GM12864 (cell line): ENCODE measurements at places on chromosomes 5 and 9.

GRCh38 chr9:128022886-128023285 lies 42.1 kb upstream of the EEIG1 start:
- no peak for DNase-seq

DNA sequence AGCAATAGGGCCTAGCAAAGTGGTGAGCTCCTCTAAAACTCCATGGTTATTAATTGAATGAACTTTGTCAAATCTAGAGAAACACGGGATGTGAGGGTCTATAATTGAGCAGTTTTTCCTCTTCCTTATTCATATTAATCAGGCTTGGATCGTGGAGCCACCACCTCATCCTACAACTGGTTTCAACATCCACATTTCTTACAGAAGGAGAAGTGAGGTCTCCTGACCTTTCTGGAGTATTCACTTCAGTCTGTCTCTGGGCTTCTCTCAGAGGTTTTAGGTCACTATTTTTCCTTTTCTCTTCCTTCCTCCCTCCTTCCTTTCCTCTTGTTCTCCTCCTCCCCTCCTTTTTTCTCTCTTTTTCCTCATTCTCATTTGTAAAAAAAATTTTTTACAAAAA lies 177.3 kb upstream of the ACTBL2 start:
- DNase-seq = no peak

DNA sequence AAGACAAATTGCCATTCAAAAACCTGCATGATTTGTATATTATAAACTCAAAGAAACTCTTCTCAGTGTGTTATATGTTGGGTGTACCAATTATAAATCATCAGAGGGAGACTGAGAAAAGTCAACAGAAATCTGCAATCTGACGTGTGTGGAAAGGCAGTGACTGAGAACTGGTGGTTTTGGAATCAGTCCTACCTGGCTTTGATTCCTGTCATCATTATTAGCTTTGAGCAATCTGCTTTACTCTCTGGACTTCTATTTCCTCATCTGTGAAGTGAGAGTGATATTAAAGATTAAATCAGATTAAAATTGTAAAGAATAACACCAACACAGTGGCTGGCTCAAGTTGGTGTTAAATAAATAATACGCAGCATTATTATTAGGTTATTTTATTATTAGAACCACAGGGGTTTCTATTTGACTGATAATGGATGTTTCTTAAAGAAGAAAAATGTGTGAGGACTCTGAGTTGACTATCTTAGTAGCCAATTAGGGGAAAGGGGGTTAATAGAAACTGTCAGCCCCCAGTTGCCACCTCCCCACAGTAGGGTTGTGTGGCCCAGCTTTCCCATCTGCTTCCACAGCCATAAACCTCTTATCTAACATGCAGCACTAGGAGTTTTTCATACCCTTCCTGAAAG lies 59.6 kb downstream of the SNCAIP start:
- DNase-seq = no peak

DNA sequence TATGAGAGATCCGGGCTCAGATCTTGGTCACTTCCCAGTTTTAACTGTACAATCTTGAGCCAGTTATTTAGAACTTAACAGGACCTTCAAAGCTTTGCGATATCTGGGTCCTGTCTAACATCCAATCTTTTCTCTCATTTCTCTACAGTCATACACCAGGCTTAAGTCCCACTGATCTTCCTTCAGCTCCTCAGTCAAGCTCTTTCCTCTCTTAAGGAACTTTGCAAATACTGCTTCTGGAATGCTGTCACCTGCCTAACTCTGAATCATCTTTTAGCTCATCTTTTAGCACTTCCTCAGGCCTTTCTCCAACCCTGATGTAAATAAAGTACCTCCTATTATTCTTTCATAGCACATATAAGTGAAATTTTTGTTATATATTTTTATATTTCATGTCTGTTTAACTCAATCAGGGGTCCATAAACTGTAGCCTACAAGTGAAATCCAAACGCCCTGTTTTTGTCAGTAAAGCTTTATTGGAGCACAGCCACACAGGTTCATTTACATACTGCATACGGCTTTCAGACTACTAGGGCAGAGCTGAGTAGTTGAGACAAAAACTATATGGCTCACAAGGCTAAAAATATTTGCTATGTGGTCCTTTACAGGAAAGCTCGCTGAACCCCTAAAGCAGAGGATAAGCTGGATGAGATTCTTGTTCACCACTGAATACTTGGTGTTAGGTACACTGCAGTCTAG lies 63.5 kb downstream of the MEF2C start:
- no peak for DNase-seq

- no peak for DNase-seq
Observed at GRCh38 chr5:136087961-136088871, 44.4 kb upstream of the SMAD5 start.

DNA sequence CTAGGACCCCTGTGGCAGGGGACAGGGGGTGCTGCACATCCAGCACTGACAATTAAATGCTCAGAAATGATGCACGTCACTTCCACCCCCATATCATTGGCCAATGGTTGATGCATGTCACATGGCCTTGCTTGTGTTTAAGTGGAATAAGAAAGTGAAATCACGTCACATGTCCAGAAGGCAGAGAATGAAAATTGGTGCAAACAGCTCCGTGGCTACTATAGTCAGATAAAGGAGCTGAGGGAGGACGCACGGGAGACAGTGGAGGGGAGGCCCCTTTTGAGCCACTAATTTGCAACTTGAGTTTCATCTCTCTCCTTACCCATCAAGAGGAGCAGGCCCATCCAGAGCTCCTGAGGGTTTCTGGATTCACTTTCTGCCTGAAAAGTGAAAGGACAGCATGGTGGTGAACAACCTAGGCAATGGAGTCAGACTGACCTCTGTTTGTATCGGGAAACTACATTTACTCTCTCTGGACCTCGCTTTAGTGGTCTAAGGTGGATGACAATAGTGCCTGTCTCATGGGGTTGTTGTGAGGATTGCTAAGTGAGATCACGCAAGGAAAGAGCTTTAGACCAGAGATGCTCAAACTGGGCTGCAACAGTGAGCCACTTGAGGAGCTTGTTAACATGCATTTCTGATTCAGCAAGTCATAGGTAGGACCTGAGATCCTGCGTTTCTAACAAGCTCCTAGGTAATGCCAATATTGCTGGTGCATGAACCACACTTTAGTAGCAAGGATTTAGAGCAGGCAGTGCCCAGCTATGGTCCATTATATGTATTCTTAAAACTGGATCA lies 133.9 kb upstream of the ADRA1B start:
- no peak for DNase-seq

DNA sequence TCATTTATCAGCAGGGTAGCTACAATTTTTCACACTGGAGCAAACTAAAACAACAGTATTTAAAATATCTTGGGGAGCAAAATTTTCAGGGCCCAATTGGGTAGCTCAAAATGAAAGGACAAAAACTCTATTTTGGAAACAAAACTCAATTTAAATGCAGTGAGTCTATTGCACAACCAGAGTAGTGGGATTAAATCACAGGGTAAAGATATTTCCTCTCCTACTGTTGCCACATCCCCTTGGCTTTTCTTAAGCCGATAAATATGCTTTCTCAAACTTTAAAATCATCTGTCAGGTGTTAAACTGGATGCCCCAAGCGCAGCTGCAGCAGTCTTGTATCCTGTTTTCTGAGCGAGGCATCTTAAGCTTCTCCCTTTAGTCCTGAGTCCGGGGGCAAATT lies 1474.3 kb upstream of the CDH9 start:
- DNase-seq = no peak

DNA sequence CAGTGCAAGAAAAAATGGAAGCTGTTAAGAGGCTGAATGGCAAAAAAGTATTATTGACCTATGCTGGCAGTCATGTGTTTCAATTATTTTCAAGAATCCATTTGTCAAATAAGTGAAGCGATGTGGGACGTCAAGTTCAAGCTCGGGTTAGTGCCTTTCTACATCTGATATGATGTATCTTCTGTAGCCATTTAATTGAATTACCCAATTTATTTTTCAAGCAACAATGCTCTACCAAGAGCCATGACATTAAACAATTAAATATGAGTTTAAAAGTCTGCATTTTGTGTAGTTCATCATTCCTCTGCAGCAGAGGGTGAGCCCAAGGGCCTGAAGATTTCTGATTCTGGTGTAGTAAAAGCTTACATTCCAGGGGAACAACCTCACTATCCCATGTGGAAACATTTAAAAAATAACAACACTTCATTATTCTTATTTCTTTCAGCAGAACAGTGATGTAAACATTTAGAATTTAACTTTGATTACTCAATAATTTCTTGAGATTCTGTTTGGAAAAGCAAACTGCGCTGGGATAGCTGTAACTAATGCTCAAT lies 619.7 kb upstream of the ARRDC3 start:
- no peak for DNase-seq

GRCh38 chr9:27198190-27198589 lies 89.2 kb downstream of the TEK start:
- DNase-seq = no peak

DNA sequence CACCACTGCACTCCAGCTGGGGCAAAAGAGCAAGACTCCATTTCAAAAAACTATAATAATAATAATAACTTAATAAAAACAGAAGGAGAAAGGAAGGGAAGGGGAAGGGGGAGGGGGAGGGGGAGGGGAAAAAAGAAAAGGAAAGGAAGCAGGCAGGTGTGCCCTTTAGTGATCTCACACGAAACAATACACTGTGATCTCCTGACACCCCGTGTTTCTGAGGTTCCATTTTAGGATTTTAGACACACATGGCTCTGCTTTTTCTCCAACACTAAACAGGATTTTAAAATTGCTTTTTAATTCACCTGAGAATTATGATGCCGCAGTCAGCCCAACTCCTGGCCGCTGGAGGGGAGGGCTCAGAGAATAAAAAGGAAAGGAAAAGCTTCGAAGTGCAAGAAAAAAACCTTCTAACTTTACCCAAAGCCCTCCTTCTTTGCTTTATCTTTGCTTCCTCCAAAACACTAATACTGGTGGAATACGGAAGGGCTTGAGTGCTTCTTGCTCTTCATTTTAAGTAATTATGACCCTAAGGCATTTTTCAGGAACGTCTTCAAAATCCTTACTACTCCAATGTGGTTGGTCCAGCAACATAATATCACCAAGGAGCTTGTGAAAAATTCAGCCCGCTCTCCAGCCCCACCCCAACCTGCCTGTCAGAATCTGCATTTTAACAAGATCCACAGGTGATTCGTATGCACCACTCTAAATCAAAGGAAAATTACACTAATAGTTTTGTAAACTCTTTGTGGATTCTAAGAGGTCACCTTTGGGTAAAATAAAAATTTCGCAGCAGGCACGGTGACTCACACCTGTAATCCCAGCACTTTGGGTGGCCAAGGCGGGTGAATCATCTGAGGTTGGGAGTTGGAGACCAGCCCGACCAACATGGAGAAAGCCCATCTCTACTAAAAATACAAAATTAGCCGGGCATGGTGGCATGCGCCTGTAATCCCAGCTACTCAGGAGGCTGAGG lies 66.0 kb downstream of the MYO10 start:
- no peak for DNase-seq

DNA sequence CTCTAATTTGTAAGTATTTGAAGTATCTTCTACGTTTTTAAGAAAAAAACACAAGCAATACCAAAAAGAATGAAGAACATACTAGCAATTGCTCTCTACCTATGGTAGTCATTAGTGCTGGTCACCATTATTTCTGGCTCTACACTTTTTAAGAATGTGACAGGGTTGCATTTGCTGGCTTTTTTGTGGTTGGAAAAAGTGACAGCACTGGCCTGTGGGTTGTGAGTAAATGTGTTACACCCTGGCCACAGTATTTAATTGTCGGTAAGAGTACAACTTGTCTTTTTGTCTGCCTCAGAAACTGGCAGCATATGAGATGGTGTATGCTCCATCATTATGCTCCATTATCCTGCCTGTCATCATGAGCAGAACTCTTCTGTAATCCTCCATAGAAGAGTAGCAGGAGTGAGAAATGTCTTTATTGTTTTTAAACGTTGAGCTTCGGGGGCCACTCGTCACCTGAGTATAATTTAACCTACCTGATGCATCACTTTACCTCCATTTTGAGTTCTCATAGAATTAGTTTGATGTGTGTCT lies 449.8 kb downstream of the ISL1 start:
- no peak for DNase-seq

- DNase-seq = no peak
Observed at GRCh38 chr9:38432922-38433510, 8.8 kb upstream of the IGFBPL1 start.

GRCh38 chr5:106656821-106657220 lies 1013.9 kb downstream of the EFNA5 start:
- DNase-seq = no peak

- DNase-seq = no peak
Observed at GRCh38 chr5:75670577-75670976, 46.7 kb downstream of the POC5 start.

DNA sequence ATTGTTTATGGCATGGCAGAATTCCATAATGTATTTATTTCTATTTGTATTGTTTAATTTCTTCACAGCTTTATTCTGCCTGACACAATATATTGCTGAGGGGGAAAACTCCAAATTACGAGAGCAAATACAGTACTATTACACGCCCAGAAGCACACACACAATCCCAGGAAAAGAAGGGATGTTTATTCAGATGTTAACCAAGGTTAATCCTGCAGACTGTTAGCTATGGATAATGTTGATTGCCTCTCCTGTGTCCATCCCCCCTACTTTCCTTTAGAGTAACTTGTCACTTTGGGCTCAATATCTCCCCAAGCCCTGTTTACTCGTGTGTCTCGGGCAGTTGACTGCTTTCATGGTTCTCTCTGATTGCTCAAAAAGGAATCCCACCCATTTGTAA lies 84.2 kb upstream of the ERCC6L2 start:
- DNase-seq = no peak

DNA sequence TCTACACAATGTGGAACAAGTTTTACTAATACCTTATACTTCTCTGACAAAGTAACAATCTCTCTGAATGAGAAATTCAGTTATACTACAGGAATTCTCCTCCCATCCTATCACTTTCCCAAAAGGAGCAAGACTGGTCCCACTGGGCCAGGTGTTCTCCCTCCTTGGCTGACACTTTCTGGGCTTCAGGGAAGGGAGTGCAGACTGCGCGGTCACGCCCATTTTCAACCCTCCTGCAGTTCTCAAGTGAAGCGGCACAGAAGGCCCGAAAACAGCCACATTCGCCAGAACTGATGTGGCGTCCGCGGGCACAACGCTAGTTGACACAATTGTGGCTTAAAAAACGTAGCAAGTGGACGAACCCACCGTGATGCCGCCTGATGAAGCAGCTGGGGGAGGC lies 603 bp downstream of the SAXO1 start:
- DNase-seq = no peak
